ENCODE measurements at places on chromosomes 7 and 10.

GRCh38 chr7:68943786-68944185 is 654.5 kb upstream of the AUTS2 start:
- DNase-seq = no peak

DNA sequence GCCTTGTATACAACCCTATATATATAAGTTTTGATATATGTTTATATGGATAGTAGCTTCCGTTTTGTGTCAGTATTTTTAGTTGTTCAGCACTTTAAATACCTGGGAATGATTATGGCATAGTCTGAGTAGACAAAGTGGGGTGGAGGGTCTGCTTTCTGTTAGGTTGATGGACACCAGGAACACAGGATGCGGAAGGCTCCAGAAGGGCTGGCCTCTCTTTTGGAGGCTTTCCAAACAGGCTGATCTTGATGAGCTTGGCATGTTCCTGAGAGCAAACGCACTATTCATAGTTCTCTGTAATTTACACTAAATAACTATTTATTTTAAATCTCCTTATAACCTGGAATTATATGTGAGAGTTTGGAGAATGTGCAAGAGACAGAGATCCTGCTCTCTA is 12.7 kb downstream of the AKR1E2 start:
- no peak for DNase-seq

DNA sequence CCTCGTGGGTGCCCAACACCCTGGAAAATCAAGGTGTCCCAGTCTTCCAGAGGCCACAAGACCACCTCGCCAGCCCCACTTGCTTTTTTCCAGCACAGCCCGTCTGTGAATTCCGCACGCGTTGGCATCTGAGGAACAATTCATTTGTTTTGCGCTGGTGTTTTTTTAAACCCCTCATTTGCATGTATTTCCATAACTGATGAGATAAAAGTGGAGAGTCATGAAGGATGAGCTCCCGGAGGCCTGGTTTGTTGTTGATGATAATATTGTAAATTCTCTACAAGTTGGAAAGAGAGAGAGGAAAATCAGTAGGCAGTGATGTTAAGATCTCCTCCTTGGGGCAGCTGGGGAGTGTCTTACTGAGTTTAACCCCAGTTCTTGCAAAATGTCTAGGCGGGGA is 34.6 kb downstream of the SLC29A3 start:
- DNase-seq = no peak

- DNase-seq = no peak
Observed at GRCh38 chr10:52639652-52640051, 132.9 kb downstream of the MBL2 start.

DNA sequence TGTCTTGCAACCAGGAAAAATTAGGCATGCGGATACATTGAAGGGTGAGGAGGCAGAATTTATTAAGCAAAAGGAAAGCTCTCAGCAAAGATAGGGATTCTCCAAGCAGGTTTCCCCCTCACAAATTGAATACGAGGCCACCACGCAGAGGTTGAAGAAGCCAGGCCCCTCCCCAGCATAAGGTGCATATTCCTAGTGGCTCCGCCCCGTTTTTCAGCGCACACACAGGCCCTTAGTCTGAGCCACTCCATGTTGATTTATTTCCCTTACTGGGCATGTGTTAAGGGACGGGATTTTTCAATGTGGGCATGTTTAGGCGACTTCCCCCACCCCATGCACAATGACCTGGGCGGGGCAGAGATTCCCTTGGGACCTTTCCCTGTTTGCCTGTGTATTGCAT is 24.9 kb downstream of the PPP2R2D start:
- no peak for DNase-seq

DNA sequence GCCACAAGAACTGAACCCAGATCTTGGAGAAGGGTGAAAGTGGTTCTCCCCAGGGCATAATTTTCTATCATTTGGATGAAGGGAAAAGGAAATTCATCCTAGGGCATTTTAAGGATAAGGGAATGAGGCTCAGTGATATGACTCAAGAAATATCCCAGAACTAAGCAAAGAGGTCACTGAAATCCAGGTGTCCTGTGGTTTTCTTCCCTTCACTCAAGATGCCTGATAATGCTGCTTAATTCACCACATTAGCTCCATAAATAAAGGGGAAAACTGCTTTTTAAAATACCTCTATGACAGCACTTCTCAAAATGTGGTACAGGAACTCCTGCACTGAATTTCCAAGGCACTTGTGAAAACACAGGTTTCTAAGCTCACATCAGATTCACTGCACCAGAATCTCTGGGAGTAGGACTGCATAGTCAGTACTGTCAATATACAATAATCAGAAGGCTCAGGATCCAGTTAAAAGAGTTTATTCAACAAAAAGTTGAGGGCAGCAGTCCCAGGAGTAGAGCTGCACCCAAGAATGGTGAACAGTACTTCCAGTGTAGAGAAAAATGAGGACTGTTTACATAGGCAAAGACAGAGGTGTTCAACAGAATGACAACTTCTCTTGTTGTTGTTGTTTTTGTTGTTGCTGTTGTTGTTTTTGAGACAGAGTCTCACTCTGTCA is 2.9 kb downstream of the IFIT3 start:
- no peak for DNase-seq

DNA sequence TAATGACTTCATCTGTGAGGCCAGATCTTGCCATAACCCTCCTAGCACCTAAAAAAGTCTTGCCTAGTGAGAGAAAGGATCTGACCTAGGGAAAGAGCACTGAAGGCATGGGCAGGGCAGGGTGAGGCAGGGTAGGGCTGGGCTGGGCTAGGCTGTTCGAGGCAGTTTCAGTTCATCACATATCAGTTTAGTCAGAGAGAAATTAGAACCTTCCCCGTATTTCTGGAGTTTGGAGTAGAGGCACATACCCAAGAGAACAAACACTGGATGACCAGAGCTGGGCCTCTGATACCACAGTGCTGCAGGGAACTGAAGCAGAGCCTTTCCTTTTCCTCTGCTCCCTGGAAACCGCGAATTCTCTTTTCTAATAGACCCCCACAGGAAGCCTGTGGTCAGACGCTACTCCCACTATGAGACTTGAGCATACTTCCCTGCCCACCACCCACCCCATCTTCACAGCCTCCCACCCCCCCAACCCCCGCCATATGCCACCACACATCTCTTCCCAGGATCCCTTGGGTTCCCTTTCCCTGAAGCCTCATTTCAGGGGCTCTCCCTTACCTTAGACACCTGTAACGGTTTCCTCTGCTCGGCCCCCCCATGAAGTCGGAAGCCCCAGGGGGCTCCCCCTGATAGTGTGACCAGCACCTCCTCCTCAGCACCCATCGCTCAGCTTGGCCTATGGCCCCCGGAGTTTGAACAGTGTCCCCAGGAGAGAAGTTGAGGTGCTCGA is 406 bp downstream of the SYNPO2L start:
- no peak for DNase-seq

GRCh38 chr10:110511734-110512449 is 14.2 kb downstream of the DUSP5 start:
- DNase-seq = no peak

DNA sequence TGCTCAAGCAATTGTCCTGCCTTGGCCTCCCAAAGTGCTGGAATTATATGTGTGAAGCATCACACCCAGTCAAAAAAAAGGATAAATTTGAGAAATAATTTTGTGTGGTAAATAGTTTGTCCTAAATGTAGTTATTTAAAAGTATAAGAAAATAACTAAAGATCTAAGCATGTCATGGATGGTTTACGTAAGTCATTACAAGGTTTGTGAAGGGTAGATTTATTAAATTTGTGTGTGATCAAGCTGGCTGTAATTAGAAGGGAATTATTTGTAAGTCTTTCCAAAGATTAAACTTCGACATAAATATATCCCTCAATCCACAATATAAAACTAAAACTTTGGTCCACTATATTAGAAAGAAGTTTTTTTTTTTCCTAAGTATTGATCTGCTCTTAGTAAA is 28.6 kb downstream of the ORC5 start:
- DNase-seq = no peak

DNA sequence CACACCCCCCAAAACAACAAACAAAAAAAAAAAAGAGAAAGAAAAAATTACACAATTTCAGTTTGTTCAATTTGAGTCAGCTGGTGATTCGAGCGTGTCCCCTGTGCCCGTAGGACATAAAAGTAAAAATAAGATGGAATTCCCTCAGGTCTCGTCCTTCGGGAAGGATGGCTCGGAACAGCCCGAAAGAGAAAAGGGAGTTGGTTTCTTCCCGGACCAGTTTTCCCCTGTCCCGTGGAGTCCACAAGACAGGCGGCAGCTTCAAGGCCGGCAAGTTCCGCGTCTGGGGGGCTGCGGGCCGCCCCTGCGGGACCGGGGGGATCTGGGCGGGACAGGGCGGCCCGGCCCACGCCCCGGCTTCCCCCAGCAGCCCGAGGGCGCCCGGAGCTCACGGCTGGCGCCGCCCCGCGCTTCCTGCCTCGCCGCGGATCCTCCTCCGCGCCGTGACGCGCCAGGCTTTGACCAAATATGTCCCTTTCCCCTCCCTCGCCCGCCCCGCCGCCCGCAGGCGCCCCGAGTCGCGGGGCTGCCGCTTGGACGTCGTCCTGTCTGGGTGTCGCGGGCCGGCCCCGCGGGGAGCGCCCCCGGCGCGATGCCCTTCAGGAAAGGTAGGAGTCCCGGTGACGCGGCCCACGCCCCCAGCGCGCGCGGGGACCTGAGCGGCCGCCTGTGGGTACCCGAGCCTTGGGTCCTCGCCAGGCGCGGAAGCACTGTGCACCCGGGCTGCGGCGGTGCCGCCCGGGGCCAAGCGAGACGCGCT is 55.8 kb downstream of the RBM17 start:
- peak; percentile 84 for DNase-seq

DNA sequence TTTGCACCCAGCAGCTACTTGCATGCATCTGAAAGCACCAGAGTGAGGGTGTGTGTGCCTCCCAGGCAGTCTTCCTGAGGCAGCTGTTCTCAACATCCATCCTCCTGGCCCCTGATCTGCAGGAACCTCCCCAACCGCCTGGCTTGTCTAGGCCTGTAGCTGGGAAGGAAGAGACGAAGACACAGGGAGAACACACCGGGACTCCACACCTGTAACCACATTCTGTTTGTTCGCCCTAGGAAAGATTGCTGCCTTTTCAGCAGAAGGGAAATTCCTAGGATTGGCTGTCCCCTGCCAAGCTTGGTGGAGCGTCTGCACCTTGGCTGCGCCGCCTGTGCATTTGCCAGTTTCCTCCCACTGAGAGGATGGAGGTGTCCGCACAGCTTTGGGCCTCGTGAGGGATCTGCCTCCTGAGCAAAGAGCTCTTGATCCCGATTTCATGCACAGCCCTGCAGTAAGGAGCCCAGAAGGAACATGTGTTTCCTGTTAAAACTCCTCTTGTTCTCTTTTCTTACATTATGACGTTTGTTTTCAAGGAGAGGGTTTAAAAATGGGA is 154.6 kb downstream of the TPST1 start:
- no peak for DNase-seq

DNA sequence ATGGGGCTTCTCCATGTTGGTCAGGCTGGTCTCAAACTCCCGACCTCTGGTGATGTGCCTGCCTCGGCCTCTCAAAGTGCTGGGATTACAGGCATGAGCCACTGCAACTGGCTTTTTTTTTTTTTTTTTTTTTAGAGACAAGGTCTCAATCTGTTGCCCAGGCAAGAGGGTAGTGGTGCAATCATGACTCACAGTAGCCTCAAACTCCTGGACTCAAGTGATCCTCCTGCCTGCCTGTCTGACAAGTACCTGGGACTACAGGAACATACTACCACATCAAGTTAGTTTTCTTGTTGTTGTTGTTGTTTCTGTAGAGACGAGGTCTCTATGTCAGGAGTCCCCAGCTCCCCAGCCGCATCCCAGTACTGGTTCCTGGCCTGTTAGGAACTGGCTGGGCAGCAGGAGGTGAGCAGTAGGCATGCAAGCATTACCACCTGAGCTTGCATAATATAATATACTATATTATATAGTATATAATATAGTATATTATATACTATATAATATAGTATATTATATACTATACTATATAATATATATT is 55.7 kb downstream of the TPK1 start:
- DNase-seq = no peak

DNA sequence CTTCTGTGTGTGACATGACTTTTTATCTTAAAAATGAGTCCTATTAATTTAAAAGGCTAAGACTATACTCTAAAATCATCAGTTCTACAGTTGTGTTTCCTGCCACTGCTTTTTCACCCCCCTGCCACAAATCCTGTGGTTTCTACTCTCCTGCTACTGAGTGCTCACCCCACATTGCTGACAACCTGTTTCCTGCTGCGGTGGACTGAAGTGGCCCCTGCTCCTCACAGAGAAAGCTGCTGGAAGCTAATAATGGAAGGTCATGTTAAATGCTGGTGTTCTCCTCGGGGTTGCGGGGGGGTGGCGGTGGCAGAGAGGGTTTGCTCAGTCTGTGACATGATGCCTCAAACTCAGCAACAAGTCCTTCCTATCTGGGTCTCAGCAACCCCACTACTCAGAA is 113.2 kb upstream of the INHBA start:
- DNase-seq = no peak

DNA sequence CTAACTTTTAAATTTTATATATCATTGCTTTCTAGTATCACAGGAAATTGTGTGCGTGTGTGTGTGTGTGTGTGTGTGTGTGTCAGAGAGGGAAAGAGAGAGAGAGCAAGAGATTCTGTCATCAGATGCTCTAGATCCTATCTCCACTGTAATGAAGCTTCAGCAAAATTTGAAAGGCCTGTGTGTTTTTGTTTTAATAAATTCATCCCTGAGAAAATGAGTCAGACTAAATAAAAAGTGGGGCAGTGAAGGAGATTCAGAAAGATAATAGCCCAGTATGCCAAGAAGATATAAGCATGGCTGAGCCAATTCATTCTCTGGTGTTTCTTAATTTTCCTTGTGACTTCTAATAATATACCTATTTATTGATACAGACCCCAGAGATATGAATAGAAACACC is 184.2 kb upstream of the TMEM196 start:
- DNase-seq = no peak

- no peak for DNase-seq
Observed at GRCh38 chr7:33750177-33750576, 155.2 kb upstream of the BMPER start.

DNA sequence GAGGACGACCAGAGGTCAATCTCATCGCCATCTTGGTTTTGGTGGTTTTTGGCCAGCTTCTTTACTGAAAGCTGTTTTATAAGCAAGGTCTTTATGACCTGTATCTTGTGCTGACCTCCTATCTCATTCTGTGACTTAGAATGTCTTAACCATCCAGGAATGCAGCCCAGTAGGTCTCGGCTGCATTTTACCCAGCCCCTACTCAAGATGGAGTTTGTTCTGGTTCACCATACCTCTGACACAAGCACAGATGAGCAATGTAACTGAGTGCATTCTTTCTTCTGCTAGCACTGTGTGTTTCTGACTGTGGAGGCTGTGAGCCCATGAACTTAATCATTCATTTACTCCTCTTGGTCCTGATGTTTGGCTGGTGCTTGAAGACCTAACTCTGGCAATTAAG is 794.5 kb upstream of the CELF2 start:
- DNase-seq = no peak

- no peak for DNase-seq
Observed at GRCh38 chr7:659306-659847, 67.1 kb upstream of the DNAAF5 start.

DNA sequence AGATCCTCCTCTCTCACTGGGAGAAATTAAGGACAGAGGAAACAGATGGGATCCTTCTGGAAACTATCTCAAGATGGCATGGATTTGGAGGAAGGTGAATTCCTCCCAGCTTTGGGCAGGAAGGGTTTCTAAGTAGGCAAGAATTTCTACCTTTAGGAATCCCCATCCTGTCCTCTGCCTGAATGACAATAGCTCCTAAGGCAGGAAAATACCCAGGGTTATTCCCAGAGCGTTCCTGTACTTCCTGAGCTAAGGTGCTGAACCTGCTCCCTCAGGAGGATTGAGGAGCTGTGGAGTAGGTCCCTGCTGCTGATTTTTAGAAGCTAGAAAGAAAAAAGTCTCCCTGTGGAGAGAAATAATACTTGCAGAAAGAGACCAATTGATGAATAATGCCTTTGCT is 568 bp downstream of the MGAM2 start:
- no peak for DNase-seq

- no peak for DNase-seq
Observed at GRCh38 chr7:116395141-116395791, 104.3 kb upstream of the CAV2 start.

All from CD4-positive, alpha-beta T cell treated with Interleukin-2 at 100 ng/mL for 4 hours (primary cell).